ENCODE measurements at places on chromosomes 5 and 9.

- no peak for DNase-seq
Observed at GRCh38 chr9:126116351-126117157, 210.1 kb upstream of the MVB12B start.

GRCh38 chr5:133530270-133530669, 82.1 kb downstream of the FSTL4 start:
- no peak for DNase-seq

DNA sequence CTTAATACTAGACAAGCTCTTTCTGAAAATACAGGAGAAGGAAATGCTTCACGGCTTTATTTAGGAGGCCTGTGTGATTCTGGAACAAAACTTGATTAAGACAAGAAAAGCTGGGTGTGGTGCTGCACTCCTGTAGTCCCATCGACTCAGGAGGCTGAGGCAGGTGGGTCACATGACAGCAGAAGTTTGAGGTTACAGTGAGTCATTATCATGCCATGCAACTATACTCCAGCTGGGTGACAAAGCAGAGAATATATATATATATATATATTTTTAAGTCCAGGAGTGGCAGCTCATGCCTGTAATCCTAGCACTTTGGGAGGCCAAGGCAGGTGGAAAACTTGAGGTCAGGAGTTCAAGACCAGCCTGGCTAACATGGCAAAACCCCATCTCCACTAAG, 33.1 kb upstream of the SPIN1 start:
- no peak for DNase-seq

- no peak for DNase-seq
Observed at GRCh38 chr5:141475625-141476131, at the start of gene PCDHGC3. PCDHGC3 (plus strand) TSS chr5:141475966; CDS start chr5:141476117, 151 bp downstream.

DNA sequence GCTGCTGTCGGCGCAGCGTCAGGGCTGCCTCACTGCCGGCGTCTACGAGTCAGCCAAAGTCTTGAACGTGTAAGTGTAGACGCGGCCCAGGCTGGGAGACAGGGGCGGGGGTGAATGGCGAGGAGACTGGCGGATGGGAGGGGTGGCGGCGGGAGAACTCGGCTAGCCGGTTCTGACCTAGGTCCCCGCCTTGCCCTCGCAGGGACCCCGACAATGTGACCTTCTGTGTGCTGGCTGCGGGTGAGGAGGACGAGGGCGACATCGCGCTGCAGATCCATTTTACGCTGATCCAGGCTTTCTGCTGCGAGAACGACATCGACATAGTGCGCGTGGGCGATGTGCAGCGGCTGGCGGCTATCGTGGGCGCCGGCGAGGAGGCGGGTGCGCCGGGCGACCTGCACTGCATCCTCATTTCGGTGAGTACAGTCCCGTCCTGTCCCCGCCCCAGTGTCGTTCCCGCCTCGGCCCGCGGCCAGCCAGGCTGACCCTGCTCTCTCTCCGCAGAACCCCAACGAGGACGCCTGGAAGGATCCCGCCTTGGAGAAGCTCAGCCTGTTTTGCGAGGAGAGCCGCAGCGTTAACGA, 745 bp downstream of the GADD45G start:
- peak; percentile 17 for DNase-seq

Measured in stimulated activated naive CD4-positive, alpha-beta T cell (primary cell).